ENCODE measurements at places on chromosomes 1 and 21. TPM values are rescaled to one million over a fixed set of nuclear protein-coding genes. Genes with fewer than 3 reads are reported as not detected.

Gene OPTC
- total RNA-seq: not detected

- no peak for DNase-seq
These were observed 27.8 kb upstream of the CD84 start for GRCh38 chr1:160607011-160607671.

- no peak for DNase-seq
These were observed 21.6 kb downstream of the MAPKAPK2 start for GRCh38 chr1:206706298-206706791.

DNA sequence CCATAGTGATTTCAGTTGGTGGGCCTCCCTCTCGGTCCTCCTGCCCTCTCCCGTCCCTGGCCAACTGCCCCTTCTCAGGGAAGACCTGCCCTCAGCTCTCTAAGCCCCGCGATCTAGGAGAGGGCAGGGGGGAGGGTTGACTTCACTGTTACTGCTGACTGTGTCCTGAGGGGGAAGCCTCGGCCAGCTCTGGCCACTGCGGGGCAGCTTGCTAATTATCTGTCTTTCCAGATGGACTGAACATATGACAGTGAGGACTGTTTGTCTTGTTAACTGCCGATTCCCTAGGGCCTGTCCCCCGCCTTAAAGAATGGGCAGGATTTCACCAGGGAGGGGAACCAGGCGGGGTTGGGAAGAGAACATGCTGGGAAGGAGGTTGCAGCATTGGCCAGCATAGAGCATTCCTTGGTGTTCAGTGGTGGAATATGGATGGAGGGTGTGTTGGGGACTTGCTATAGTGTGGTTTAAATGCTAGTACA, 22.9 kb downstream of the NIPAL3 start:
- no peak for DNase-seq

DNA sequence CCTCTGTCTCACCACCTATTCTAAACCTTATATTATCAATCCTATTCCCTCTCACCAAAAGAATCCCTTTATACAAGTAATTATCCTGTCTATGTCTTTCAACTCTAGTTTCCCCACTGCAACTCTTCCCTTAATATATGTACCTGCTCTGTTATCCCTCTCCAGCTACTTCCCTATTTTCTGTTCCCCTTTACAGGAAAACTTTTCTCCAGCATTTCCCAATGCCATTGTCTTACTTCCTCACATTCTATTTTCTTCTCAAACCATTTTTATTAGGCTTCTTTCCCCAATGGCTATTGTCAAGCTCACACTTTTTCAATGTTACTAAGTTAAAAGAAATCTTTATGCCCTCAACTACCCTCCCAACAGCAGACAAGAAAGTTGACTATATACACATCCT, 11.6 kb downstream of the DPYD start:
- no peak for DNase-seq

Measured in esophagus muscularis mucosa (tissue), 4 donors.